ENCODE measurements at places on chromosomes 3 and 15.

- DNase-seq: no peak
Measured at GRCh38 chr3:124862006-124862405, 25.2 kb downstream of the ITGB5 start.

- DNase-seq: peak; percentile 57
Measured at GRCh38 chr3:99808163-99808794, 9.4 kb upstream of the CMSS1 start.

DNA sequence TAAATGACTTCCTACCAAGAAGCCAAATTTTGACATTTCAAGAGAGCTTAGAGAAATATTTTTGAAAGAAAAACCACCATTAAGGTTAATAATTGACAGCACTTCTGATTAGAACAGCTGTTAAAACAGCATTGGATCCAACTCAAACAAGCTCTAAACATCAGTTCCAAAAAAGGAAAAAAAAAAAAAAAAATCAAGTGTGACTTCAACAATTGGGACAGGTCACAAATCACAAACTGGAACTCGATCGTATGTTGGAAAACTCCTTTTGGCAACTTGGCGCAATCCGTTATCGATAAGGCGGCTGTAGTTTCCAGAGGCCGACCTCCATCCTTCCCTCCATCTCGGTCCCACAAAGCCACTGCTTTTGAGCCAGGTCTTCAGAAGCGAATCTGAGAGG, 17.8 kb downstream of the TLE3 start:
- DNase-seq: no peak

DNA sequence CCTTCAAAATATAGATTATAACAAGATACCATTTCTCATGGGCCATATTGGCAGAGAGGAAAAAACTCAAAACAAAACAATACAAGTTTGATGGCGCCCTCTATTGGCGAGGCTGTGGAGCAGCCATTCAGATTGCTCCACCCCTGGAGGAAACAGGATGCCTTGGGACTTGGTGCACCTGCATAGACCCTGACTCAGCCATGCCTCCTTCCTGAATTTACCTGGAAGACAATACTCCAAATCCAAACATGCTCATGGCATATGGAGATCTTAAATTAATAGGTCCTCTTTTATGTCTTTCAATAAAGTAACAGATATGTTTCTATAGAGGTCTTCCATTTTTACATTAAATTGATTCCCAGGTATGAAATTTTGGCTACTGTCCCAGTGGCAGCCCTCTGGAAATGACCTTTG, 90.0 kb downstream of the APBA2 start:
- no peak for DNase-seq

DNA sequence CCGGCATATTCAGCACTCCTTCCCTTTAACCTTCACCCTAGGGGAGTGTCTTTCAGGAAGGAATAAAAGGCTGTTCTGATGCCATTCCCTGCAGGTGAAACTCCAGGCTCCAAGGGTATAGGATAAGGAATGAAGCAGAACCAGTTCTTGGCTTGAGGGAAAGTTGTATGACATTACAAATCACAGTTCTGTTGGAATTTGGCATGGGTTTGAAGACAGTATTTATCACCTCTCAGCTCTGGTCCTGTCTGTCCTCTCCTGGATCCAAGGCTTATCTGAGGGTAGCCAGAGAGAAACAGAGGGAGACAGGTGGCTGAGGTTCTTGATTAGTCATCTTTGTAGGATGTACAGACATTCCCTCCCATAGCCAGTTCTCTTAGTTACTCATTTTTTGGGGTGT, 37.1 kb downstream of the RAB11A start:
- no peak for DNase-seq

DNA sequence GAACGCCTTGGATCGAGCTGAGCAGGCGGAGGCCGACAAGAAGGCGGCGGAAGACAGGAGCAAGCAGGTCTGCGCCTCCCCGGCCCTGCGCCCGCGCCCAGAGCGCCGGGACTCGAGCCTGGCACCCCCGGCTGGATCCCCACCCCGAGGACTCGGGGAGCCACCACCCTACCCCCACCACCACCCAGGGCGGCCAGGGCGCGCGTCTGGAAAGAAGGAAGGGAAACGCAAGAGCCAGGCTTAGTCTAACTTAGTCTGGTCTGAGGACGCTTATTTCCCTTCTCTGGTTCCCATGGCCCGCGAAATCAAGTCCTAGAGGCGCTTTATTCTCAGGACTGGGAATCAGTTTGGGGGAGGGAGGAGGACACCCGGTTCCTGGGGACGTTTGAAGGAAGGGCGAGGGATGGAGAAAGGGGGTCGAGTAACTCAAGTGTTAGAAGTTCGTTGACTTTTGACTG, 359 bp downstream of the TPM1 start:
- no peak for DNase-seq

- DNase-seq: no peak
Measured at GRCh38 chr3:53402326-53402725, 55.0 kb upstream of the DCP1A start.

- DNase-seq: peak; percentile 47
Measured at GRCh38 chr15:96160269-96160668, 170.2 kb upstream of the NR2F2 start.

DNA sequence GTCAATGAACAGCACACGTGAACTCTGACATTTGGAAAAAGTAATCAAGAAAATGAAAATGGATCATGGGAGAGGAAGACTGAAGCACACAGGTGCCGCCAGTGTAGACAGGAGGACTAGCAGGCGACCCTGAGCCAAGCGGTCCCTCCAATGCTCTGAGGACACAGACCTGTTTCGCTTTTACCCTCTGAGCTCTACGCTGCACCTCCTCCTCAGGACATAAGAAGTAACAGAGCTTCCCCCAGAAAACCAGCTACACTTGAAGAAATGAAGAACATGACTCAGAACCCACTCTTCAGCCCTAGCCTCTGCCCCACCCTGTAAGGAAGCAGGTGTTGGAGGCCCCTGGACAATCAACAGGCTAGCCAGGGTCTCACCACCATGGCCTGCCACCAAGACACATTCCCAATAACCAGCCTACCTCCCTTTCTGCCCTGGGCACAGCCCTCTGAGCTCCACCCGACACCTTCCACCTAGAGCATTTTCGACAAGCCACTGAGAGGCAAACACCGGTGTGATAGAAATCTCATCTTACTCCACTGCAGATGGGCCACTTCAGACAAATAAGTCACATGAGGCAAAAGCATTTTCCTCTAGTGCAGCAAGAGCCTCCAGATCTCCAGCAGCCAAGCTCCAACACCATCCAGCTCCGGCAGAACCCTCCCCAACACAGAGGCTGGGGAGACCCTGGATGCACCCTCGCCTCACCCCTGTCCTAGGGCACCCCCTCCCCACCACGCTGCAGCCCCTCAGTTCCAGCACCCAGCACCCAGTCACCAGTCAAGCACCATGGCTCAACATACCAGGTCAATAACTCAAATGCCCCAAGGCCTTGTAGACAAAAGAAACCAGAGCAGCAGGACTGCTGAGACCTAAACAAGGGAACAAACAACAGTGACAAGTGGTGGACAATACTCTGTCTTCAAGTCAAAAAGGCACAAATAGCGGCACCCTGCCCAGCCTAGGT, 11.4 kb downstream of the FAM174B start:
- no peak for DNase-seq

- DNase-seq: no peak
Measured at GRCh38 chr3:147615035-147615434, 205.9 kb downstream of the ZIC1 start.

DNA sequence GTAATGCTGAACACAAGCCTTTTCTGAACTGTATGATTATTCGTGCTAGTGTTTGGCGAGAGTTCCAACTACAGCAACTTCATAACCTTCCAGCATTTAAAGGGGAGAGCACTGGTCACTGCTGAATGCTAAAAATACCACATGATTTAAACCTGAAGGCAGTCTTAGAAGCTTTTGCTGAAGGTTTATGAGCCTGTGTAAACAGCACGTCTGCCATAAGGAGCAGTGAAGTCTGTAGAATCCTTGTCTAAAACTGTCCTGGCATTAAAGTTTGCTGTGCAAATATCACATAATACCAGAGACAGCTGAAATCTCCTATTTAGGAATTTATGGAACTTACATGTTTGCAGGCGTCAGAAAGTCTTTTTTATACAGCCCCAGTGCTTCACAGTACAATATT, 5.9 kb downstream of the SATB1 start:
- no peak for DNase-seq
